ENCODE measurements at places on chromosomes 4 and X. TPM values are rescaled to one million over a fixed set of nuclear protein-coding genes. Genes with fewer than 3 reads are reported as not detected.

- DNase-seq = no peak
Measured at GRCh38 chrX:95539041-95539440, 1145.6 kb upstream of the DIAPH2 start.

- no peak for DNase-seq
Measured at GRCh38 chr4:41745292-41746024, 3.1 kb downstream of the PHOX2B start.

GRCh38 chrX:132023896-132024386 is 839 bp downstream of the STK26 start:
- DNase-seq = no peak

GRCh38 chr4:28523681-28524190 is 1663.1 kb downstream of the STIM2 start:
- DNase-seq = no peak

- no peak for DNase-seq
Measured at GRCh38 chr4:54933579-54933978, 191.8 kb downstream of the KDR start.

DNA sequence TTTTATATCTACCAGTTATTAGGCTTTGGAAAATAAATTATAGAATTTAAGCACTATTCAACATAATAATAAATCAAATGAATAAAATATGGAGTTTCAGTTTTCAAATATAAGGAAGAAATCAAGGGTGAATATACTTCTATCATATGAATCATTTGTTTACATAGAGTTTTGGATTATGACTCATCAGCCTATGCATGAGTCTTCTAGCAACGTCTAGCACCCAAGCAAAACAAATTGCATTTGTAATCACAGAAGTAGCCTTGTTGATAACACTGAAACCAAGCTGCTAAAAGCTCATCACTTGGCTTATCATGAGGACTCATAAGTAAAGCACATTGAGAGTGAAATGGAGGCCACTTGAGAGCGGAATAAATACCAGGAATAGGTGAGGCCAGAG is 434.6 kb downstream of the PCDH11X start:
- DNase-seq = no peak

GRCh38 chr4:170446782-170447181 is 357.0 kb upstream of the AADAT start:
- no peak for DNase-seq

GRCh38 chrX:16771483-16772398 is 14.5 kb upstream of the TXLNG start:
- no peak for DNase-seq

DNA sequence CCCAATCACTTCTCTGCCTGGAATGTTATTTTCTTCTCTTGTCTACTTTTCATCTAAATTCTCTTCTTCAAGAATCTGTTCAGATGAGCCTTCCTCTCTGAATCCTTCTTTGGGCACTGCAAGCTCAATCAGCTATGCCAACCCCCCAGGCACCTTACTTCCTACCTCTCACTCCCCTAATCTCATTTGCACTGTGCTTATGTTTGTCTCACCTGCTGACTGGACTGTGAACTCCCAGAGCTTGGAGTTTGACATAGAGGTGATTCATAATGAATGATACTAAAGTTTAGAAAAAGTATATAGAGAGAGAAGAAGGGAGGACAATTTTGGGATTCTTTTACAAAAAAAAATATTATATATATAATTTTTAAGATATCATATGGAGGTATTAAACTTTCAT is 36.3 kb downstream of the ANXA10 start:
- DNase-seq = no peak

GRCh38 chr4:28062562-28062961 is 1201.9 kb downstream of the STIM2 start:
- no peak for DNase-seq

DNA sequence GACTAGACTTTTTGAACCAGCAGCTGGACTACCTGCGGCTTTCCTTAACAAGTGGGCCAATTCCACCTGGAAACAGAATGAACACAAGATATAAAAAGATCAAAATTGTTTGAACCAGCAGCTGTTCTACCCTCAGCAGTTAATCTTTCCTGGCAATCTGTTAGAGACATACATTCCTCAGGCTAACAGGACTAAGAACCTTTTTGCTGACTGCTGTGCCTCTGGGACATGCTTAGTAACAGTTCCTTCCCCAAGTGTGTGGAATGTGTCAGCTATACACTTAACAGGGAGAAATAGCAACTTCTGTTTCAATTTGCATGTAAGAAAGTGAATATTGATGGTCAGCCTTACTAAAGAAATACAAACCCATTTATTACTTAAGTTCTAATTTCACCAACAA is 554.4 kb downstream of the ARAP2 start:
- DNase-seq = no peak

- no peak for DNase-seq
Measured at GRCh38 chrX:151710457-151710856, 5.4 kb upstream of the FATE1 start.

- DNase-seq = no peak
Measured at GRCh38 chr4:53961351-53961750, 103.1 kb downstream of the CHIC2 start.

GRCh38 chr4:26916195-26916594 is 55.6 kb downstream of the STIM2 start:
- no peak for DNase-seq

DNA sequence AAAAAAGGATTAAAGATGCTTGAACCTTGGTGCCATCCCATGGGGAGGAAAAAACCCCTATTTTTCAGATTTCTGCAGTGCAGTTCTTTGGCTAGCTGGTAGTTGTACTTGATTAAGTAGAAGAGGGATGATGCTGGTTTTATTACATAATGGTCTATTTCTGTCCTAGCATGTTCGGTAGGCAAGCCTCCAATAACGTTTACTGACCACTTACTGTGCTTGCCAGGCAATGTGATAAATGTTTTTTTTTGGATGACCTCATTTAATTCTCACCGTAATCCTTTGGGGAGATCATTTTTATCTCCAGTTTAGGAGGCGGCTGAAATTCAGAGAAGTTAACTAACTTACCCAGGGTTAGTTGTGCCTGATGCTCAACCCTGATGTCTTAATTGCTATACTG is 92.1 kb upstream of the RPA4 start:
- no peak for DNase-seq

- DNase-seq = no peak
Measured at GRCh38 chr4:2820216-2820982, 23.2 kb upstream of the ADD1 start.

DNA sequence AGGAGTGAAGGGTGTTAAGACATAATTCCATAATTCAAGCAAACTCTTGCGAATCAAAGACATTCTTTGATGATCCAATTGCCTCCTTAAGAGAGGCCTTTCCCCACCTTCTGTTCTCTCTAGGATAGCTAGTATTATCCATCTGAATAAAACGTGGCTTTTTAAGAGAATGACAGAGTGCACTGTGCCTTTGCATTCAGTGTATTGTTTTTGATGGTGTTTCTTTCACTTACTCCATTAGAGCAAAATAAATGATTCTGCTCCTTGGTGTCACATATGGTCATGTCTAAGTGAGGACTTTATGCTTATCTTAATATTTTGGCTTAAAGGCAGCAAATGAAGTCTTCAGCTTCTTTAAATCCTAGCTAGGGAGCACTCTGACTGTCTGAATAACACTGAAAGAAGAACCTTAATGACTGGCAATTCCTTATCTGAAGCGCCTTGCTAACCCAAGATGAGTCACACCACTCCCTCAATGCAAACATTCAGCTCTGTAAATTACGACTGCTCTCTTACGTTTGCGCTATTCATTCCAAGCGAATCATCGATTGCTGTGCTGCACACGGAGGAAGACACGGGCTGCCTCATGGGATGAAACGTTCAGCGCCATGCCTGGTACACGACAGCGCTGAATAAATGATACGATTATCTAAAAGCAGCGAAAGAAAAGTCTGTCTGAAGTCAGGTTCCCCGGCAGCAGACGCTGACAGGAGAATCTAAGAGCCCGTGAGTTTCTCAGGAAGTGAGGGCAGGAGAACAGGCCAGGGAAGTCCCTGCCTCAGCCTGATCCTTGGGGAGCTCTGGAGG is 35.1 kb upstream of the GEMIN8 start:
- DNase-seq = no peak

DNA sequence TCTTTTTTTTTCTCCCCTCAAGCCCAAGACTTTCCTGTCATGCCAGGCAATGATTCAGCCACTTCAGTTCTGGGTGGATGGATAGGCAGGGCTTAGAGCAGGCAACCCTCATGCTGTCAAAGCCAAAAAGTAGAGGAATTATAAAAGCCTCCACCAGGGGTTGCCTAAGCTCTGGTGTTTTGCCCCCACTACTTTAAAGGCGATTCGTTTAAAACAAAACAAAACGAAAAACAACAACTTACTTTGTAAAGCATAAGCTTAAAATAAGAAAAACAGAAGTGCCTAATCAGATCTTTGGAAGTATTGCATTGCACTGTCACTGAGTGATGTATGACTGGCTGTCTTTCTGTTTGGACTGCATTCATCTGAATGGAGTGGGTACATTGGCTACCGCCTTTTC is 5.3 kb upstream of the IDS start:
- DNase-seq = no peak

DNA sequence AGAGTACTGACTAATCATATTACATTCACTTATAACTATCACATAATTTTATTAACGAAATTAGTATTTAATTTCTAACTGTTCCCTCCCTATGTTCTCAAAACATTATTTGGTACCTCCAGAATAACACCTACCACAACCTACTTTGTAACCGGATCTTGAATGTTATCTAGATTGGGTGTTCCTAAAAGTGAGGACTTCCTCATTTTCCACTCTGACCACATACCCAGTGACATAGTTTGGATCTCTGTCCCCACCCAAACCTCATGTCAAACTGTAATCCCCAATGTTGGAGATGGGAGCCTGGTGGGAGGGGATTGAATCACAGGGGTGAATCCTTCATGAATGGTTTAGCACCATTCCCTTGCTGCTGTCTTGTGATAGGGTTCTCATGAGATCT is 21.8 kb downstream of the NR3C2 start:
- no peak for DNase-seq

GRCh38 chr4:169160825-169161224 is 109.9 kb downstream of the SH3RF1 start:
- no peak for DNase-seq

DNA sequence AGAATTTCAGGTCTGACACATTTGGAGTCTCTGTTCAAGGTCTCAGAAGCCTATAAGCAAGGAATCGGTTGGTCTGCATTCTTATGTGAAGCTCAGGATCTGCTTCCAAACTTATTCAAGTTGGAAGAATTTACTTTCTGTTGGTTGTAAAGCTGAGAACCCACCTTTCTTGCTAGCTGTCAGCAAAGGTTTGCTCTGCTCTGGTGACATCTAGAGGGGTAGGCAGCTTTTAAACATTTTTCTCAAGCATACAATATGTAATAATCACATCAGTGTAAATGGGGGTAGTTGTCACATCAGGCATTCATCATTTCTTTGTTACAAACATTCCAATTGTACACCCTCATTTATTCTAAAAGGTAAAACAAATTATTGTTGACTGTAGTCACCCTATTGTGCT is 935.2 kb downstream of the TRAM1L1 start:
- DNase-seq = no peak

The CA5B gene
- total RNA-seq = 22.0 TPM

The TMEM154 gene
- 1.3 TPM for total RNA-seq

The TXLNG gene
- total RNA-seq = 25.2 TPM

The CNGA1 gene
- 5.1 TPM for total RNA-seq

The DCLK2 gene
- 3.4 TPM for total RNA-seq

The AFAP1 gene
- total RNA-seq = 16.6 TPM

The CCDC120 gene
- 6.3 TPM for total RNA-seq

Measured in breast epithelium (tissue), 4 donors.